Stimulated activated CD4-positive, alpha-beta T cell treated with anti-CD3 and anti-CD28 coated beads, Interleukin-4, amount 100 ng/mL, for 4 hours (primary cell): ENCODE measurements at places on chromosomes 4 and X.

- peak; percentile 33 for DNase-seq
Observed at GRCh38 chrX:136646602-136647239, 1.2 kb upstream of the CD40LG start.

DNA sequence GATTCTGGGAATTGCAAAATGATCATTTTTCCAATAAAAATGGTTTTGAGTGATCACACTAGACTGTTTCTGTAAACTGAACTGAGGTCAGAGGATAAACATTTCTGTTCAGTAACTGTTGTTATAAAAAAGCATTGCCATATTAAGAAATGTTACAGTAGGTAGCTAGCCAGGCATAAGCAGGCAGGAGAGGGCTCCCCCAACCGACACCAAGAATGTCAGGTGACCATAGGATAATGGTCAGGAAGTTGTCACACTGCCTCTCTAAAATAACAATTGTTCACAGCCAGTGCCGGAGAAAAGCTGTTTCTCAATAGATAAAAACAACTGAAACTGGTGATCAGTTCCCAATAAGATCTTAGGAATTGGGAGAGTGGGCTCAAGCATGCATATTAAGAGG is 306.2 kb upstream of the SLIT2 start:
- no peak for DNase-seq

DNA sequence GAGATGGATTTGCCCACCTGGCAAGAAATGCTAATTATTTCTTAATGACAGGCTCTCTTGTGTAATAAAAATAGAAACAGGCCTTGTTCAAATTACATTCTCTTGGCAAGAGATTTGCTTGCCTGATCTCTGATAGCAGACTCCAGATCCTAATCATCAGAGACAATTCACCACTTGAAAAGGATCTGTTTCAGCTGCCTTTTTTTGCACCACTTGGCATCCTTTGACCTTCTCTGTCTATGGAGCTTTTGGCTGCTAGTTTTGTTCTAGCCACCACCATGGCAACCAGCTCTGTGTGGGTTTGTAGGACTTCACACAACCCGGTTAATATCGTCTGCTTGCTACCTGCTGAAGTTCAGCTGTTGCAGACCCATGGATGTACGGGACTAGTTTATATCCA is 241.1 kb upstream of the TLL1 start:
- DNase-seq: no peak

DNA sequence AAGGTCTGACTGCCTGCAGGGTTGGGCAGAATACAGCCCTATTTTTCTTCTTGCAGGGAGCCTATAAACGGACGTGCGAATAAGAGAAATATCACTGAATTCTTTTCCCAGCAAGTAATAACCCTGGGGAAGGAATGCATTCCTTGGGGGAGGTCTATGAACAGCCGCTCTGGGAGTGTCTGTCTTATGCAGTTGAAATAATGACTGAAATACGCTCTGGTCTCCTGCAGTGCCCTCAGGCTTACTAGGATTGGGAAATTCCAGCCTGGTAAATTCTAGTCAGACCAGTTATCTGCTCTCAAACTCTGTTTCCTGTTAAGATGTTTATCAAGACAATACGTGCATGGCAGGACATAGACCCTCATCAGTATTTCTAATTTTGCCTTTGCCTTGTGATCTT is 72.1 kb upstream of the FAM241A start:
- DNase-seq: no peak

DNA sequence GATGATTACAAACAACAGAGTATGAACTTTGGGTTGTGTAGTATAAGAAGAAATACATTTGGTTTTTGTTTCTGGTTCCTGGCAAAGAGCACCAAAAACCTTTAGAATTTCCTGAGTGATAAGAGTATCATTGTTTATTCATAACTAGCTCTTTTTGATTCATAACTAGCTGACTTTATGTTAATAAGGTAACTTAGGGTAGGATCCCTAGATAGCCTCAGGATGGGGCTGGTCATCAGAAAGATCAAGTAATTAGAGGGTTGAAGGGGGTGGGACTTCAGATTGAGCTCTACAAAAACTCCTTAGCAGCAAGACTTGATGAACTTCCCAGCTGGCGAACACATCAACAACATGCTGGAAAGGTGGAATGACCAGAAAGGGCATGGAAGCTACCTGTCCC is 166.5 kb downstream of the SCFD2 start:
- no peak for DNase-seq

DNA sequence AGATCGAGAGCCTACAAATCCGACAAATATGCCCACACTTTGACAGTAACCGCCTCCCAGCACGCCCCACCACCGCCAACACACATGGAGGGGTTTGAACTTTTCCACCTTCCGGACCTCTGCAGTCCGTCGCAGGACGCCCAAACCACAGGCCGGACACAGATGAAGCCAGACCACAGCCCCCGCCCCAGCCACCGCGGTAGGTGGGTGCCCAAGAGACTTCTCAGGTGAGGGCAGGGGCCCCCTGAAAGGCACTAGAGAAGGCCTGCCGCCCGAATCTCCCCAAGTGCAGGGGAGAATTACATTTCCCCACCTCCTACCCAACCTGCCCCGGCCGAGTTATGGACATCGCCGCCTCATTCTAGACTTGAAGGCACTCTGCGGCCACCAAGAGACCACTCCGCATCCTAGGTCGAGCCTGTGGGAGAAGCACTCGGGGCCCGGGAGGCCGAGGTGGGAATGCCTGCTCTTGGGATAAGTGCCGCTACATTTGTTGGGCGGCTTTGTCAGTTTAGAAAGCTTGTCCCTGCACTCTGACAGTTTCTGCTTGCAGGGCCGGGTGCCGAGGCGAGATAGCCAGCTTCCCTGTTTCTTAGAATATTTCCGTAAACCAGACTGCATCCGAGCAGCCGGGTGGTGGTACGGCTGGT is 21.5 kb downstream of the HAND2 start:
- no peak for DNase-seq

GRCh38 chrX:152905081-152905420 is 7.2 kb downstream of the ZNF185 start:
- DNase-seq: no peak

- no peak for DNase-seq
Observed at GRCh38 chr4:22179124-22179874, 230.7 kb upstream of the KCNIP4 start.

- DNase-seq: peak; percentile 9
Observed at GRCh38 chr4:71187404-71188155, 151.2 kb upstream of the SLC4A4 start.

GRCh38 chrX:10615931-10616774 is 4.2 kb downstream of the MID1 start:
- no peak for DNase-seq

DNA sequence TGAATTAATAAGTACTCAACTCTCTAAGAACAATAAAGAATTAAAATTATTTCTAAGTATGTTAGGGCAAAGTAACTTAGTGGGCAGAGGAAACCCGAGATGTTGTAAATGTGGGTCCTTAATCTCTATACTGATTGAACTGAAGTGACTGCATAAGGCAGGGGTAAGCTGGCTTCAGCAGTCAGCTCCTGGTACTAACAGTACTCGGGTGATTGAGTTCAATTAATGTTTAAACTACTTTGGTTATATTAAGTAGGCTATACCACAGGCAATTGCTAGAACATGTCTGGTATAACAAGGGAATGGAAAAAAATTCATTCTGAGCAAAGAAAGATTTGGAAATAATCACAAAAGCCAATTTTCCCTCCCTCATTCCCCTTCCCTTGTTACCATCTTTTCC is 90.7 kb downstream of the LNX1 start:
- no peak for DNase-seq

DNA sequence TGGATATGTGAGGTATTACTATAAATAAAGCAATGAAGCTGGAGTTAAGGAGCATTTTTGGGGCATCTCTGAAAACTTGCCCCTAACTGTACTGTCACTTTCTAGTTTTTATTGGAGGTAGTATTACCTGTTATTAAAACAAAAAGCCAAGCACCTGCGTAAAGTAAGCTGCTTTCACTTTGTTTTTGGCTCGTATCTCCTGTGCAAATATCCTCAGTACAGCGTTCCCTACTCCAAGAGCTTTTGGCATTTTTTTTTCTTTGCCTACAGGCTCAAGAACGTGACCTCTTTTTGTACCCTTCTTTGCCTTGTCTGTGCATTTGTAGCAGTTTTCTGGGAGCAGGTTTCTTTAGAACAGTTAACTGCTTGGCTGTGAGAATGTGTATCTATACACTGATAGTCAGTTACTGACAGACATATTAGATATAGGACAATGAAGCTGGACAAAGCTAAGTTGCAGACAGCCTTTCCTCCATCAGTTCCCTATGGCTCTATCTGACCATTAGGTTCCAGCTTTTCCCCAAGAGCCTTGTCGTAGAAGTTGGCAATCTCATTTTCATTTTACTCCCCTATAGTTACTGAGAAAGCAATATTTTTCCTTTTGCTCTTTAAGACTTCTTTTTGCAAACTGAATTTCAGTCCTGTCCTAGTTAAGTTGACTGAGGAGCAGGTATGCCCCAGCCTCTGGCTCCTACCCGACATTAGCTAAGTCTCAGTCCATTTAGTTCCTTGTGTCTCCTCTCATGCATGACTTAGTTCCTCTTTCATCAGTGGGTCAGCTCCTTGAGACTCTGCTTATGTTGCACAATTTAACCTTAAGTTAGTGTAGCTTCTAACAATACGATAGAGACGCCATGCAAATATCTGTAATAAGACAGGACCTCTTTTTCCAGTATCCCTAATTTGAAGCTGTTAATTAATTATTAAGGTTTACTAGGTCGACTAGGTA is 71.5 kb upstream of the HPRT1 start:
- no peak for DNase-seq

DNA sequence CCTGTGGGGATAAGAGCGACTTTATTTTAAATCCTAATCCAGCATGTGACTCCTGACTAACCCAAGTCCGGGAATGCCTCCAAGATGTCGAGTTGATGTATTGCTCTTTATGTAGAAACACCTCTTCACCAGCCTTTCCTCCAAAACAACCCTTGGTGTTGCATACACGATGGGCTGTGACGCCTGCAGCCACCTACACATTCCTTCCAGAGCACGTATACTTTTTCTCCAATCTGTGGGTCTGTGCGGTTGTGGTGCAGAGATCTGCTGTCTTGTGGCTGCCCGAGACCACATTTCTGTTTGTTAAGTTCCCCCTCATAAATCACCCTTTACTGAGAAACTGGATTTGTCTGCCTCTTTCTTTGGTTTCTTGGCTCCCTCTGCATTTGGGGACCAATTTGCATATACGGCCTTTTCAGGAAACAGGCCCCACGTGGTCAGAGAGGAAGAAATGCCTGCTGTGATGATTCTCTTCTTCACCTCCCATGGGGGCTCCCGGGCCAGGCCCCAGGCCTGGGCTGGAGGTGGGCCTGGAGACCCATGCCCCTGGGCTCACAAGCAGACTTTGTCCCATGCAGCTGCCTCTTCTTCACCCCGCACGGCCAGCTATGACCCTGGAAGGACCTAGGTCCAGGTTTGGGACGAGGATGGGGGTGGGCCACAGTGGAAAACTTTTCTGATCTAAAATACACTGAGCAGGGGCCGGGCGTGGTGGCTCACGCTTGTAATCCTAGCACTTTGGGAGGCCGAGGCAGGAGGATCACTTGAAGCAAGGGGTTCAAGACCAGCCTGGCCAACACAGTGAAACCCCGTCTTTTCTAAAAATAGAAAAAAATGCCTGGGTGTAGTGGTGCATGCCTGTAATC is 21.4 kb upstream of the AFAP1 start:
- DNase-seq: peak; percentile 73

GRCh38 chr4:169440446-169440845 is 169.7 kb upstream of the SH3RF1 start:
- DNase-seq: no peak

DNA sequence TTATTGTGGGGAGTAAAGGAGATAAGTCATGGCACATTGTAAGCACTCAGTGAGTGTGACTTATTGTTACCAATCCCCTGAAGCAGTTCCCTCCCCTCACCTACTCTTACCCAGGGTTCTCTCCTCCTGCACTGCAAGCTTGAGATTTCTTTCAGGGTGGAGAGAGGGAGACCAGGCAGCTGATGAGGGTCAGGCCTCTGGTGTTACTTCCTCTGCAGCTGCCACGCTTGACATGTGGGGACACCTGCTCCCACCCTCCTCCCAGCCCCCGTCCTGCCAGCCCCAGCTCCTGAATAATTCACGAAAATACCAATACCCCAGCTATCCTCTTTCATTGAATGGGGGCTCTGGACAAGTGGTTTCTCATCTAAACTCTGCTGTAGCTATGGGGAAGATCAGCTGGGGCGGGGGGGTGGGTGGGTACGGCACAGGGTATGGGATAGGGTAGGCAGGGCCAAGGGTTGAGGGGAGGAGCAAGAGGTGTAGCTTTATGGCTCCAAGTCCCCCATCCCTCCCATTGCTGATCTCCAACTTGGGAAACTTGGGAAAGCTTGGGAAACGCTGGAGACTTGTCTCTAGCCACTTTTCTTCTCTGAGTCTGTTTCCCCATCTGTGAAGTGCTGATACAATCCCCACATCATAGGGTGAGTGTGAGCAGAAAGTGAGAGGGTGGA is 148.5 kb upstream of the PJA1 start:
- no peak for DNase-seq

DNA sequence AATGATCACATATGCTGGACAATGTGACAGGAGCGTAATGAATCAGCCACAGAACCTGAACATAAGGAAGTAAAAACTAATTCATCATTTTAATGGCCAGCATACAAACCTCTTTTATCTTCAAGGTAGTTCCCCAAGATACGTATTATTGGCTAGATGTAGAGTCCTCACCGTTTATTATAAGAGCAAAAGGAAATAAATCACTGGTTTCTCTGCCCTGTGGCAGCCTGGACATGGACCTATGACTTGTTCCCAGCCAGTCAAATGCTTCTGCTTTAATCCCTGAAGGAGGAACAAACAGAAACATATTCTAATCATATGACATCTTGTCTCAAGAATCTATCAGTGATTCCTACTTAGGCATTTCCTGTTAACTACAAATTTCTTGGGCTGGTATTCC is 86.8 kb upstream of the FAM241A start:
- DNase-seq: no peak

- no peak for DNase-seq
Observed at GRCh38 chr4:145507636-145508035, 26.0 kb downstream of the SMAD1 start.

- DNase-seq: no peak
Observed at GRCh38 chrX:151609222-151609621, 45.7 kb downstream of the PASD1 start.

DNA sequence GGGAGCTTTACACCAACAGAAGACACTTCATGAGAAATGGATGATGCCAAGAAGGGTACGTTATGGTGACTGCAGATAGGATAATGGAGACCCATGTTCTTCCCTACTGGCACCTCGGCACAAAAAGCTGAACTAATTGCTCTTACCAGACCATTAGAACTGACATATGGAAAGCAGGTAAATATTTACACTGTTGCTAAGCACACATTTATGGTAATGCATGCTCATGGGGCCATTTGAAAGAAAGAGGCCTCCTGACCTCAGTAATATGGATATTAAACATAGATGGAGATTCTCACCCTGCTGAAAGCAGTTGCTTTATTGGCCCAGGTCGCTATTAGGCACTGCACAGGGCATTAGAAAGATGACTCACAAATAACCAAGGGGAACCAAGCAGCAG is 1759.6 kb downstream of the C4orf33 start:
- DNase-seq: no peak

DNA sequence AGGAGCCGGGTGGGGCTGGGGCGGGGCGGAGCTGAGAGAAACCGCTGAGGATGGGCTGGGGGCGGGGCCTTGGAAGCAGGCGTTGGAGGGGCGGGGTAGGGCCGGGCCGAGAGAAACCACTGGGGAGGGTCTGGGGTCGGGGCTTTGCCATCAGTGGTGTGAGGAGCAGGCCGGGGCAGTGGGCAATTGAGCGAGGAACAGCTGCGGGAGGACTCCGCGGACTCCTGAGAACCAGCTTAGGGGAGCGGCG is 1.3 kb upstream of the EOLA2 start:
- no peak for DNase-seq
